ENCODE measurements at places on chromosomes 12 and 14.

GRCh38 chr12:111086947-111087700 is 166.7 kb upstream of the MYL2 start:
- DNase-seq = no peak

- DNase-seq = peak; percentile 84
Observed at GRCh38 chr12:1093166-1093751, 102.2 kb downstream of the ERC1 start.

GRCh38 chr14:102620413-102620812 is 28.0 kb downstream of the RCOR1 start:
- DNase-seq = no peak

DNA sequence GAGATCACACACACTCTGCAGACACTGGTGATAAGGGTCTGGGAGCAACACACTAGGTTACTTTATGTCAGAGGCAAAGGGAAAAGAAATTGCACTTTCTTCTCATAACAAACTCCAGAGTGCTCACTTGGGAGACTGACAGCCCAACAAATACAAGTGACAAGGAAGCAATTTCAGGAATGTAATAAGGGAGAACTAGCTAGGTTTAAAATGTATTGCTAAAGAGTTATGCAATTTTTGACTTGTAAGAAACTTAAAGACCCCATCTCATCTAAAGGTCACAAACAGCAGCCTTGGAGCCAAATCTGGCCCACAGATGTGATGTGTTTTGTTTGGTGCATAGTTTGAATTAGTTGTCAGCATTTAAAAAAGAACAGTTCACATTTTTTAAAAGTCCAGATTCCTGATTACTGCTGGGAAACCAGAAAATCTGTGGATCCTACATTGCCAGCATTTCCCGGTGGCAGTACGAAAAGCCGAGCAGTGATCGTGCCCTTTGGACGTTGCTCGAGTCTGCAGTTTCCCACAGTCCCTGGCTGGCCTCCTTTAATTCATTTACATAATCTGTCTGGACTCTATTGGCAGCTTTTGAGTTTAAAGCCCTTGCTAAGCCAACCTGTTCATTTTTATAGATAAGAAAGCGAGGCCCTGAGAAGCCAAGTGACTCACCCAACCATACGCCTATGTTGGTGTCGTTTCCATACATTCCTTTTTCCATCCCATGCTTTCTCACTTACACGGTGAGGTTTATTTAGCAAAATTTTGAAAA is 42.0 kb upstream of the ETV6 start:
- DNase-seq = no peak

- DNase-seq = no peak
Observed at GRCh38 chr14:24848102-24848790, 201.7 kb downstream of the STXBP6 start.

GRCh38 chr14:23300687-23301223 is 1.9 kb downstream of the PPP1R3E start:
- peak; percentile 38 for DNase-seq

GRCh38 chr14:95544588-95544987 is 9.7 kb downstream of the GLRX5 start:
- DNase-seq = no peak

DNA sequence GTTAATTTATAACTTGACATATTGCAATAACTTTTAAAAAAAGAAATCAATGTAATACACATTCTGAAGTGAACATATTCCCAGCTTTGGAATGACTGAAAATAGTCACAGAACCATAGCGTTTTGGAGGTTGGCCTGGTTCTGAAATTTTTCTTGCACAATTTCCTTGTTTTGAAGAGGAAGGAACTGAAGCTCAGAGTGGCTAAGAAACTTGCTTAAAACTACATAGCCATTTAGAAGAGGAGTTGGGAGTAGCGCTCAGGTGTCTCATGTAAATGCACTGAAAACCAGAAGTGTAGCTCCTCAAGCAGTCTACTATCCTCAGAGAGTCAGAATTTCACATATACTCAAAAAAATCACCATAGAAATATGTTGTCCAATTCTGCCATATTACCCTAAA is 41.2 kb downstream of the SLC38A1 start:
- DNase-seq = peak; percentile 44

DNA sequence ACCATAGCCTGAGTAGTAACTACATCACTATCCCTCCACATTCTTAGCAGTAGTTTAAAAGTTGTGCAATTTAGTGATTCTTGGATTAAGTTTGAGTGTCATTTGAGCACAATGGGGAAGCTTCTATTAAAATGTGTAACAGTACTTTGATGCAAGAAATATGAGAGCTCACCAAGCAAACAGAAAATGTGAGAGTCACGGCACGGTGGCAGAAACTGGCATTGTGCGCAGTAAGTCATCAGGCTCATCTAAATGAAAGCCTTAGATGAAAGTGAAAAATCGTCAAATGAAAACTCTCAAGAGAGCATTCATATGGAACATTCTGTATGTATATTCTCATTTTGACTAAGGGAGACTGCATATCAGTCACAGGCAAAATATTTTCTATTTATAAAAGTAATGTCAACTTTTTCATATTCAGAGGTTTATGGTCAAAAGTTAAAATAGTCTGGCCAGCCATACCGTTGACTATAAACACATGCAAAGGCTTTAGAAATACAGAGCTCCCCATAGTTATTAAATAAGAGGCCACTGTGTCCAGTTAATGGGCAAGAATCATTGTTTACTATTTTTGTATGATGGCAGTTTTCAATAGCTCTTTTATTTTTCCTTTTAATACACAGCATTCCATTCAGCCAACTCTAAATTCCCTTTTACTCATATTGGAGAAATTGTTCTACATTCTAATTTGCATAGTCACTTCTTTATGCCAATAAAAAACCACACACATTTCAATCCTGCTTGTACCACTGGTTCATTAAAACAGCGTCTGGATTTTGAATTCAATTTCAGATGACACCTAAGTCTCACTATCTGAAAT is 167.9 kb downstream of the PRKD1 start:
- no peak for DNase-seq

GRCh38 chr14:55373784-55374705 is 37.6 kb downstream of the ATG14 start:
- no peak for DNase-seq

- DNase-seq = no peak
Observed at GRCh38 chr14:92527721-92528120, 14.1 kb downstream of the RIN3 start.

DNA sequence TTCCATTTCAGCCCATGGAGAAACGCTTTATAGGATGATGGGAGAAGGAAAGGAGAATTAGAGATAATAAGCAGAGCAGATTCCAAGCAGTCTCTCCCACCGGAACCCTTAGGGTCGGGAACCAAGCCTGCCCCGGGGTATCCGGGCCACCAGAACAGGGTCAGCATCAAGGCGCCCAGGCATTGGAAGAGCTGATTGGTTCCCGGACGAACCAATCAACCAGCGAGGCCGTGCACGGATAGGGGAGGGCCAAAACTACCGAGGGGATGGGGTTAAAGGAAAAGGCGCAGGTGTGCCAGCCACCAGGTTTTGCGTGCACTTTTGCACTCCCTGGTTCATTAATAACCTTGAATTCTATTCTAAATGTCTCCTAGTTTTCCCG is 1.7 kb downstream of the PPM1H start:
- no peak for DNase-seq

DNA sequence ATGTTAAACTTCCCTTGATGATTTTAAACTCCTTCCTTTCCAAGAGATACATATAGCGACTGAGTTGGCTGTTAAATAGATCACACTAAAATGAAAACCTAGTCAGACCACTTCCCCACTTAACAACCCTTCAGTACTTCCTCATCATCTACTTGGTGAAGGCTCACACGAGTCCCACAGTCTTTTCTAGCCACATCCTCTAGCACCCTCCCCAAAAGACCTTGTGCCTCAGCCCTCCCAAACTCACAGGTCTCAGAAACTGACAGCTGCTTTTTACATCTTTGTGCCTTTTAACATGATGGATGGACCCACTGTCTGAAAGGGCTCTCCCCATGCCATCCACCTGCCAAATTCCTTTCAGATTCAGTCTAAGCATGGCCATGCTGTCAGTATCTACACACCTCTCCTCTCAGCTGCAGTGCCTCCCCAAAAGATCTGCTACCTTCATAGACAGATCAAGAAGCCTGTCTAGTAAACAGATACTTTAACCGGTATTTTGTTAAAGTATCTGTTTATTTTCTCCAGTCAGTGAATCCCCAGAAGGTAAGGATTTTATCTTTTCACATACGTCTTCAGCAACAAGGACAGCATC is 65.1 kb upstream of the GPHB5 start:
- DNase-seq = peak; percentile 56

GRCh38 chr14:45249856-45250575 is 3.0 kb downstream of the MIS18BP1 start:
- peak; percentile 95 for DNase-seq

DNA sequence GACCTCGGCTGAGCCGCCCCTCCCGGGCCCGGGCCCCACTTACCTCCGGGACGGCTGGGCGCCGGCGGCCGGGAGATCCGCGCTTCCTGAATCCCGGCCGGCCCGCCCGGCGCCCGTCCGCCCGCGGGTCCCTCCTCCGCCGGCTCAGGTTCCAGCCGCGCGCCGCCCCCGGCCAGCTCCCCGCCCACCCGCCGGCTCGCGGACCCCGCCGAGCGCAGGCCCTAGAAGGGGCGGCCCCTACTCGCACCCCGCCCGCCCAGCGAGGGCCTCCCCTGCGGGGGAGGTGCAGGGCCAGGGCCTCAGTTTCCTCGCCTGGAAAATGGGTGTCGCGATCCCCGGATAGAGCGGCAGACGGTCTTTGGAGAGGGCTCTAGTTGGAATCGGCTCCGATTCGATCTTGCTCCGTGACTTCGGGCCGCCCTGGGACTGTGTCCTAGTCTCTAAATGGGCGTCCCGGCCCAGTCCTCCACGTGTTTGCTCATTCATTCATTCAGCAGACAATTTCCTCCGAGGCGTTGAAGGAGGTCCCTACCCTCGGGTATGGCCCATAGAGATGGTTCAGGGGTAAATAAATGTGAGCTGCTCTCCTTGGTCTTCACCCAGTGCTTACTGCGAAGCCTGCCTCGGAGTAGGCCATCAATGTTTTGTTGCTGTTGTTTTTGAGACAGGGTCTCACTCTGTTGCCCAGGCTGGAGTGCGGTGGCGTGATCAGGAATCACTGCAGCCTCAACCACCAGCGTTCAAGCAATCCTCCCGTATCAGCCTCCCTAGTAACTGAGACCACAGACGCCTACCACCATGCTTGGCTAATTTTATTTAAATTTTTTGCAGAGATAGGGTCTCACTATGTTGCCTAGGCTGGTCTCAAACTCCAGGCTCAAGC is at the start of gene TRPV4:
Gene TRPV4, minus strand, starts transcription at position 92 of the 883 bp plus-strand sequence. CDS start 18,602 bp downstream, outside the sequence.
- no peak for DNase-seq
